CD4-positive, alpha-beta T cell treated with Interleukin-10 for 1 hour (primary cell): ENCODE measurements at places on chromosomes 3 and 15.

- no peak for DNase-seq
Measured at GRCh38 chr15:95202569-95203349, 971.4 kb downstream of the MCTP2 start.

DNA sequence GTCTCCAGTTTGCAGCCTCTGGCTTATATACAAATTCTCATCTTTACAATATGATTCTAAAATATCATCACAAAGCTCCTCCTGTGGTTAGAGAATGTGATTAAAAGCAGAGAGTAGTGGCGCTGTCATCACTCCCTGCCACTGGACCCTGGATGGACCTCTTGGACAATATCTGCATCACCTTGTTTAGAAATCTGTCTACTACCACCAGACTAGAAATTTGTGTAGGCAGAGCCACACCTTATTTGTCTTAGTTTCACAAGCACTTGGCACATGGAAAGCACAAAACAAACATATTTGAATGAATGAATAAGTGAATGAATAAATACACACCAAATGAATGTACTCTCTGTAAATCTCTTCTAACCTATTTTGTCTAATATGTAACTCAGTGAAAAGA, 68.1 kb downstream of the IMPG2 start:
- no peak for DNase-seq

GRCh38 chr3:14231998-14232501, 53.4 kb downstream of the LSM3 start:
- DNase-seq: no peak

DNA sequence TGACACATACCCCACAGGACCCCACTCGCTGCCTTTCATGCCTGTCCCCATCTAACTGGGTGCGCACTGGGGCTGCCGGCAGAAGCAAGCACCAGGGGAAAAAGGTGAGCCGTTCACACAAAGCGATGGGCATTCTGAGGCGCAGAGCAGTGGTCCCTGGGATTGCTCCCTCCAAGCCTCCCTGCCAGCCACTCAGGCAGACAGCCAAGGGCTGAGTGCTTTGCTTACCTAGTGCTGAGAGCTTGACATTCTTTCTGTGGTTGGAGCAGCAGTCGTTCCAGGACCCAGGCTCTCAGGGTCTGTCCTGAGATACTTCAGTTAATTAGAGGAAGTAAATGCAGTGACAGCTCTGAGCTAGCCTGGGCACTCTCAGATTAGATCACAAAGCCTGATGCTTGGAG, 5.7 kb downstream of the ESYT3 start:
- DNase-seq: no peak

DNA sequence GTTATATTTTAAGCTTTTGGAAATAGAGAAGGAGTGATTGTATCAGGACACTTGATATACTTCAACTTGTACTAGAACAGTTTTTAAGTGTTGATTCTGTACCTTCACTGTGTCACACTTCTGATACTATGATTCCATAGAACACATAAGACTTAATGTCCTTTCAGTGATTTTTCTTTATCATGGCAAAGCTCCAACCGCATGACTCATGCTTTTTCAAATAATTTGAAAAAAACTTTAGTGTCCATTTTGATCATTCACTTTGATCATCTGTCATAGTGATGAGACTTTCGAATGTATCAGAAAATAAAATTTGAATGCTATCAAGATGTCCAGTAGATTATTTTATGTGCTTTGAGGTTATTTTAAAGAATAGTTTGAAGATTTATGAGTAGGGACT, 32.0 kb downstream of the AP4E1 start:
- no peak for DNase-seq

DNA sequence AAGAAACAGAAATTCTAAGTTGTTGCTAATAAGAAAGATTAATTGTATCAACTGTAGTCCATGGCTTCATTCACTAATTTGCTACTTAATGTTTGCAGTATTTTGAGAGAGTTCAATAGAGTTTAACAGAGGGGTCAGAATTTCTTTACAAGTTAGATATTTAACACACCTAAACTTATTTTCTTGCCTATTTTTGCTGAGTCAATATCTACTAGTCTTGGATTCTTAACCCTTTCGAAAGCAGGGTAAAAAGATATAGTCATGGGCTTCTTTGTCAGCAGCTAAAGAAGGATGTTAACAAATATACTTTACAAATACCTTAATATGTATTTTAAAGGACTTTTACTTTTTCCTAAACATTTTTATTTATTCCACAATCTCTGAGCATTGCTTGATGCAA, 155.6 kb downstream of the MDFIC2 start:
- DNase-seq: no peak

DNA sequence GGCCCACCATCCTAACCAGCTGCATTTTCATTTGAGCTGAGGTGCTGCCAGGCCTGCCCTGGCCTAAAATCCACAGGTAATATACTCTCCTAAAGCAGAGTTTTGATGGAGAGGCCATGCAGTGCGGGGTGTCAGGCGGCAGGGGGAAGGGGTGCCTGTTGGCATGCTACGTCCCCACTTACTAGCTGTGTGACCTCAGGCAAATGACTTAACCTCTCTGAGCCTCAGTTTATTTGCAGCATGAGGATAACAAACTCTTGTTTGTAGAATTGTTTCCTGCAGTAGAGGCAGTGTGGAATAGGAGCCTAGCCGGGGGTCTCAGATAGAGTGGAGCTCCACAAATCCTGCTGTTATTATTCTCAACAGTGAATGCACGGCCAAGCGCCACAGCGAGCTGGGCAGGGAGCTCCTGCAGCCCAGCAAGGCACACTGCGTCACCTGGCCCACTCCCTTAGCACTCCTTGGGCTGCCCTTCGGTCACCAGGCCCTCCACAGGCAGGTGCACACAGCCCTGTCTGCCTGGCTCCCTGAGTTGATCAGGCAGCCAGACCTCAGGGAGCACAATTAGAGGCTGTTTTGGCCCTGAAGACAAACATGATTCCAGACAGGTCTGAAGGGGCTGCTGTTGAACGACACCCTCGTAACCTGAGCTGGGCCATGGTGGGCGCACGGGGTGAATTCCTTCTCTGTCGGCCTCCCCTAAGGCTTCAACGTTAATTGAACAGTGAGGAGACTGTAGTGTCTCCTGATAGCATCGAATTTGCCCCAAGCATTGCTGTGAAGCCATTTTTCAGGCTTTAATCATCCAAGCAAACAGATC, 248.8 kb upstream of the LYSMD4 start:
- no peak for DNase-seq

- DNase-seq: no peak
Measured at GRCh38 chr3:134334231-134334900, 39.9 kb downstream of the AMOTL2 start.

DNA sequence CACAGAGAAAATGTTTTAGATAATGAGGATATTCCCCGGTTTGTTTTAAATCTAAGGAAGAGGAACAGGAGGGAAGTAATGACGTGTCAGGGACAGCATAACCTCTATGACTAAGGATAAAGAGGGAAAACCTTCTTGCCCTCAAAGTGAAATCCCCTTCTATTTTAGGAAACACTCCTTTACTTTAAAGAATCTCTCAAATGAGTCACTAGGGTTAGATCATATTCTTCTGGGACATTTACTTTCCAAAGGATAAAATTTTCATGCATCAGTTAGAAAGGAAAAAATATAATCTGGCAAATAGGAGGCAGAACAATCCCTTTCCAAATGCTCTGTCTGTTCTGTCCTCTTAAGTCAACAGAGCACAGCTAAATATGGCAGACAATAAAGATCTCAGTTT, 43.2 kb upstream of the UBE2E2 start:
- no peak for DNase-seq

- no peak for DNase-seq
Measured at GRCh38 chr15:37253877-37254276, 153.5 kb upstream of the MEIS2 start.

- DNase-seq: no peak
Measured at GRCh38 chr3:10085738-10086137, 22.3 kb downstream of the FANCD2OS start.

DNA sequence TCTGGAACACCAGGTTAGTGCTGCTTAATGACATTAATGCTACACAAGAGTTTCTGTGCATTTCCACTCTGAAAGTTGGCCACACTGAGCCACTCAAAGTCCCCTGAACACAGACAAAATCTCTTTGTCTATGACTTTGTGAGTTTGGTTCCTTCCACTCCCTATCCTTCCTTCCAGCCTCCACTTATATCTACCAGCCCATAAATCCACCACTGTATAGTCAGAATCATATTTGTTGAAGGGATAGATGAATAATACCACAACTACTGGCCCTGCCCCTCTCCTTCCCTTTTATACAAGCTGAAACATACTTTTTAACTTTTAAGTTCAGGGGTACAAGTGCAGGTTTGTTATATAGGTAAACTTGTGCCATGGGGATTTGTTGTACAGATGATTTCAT, 127.5 kb downstream of the ABHD5 start:
- no peak for DNase-seq

DNA sequence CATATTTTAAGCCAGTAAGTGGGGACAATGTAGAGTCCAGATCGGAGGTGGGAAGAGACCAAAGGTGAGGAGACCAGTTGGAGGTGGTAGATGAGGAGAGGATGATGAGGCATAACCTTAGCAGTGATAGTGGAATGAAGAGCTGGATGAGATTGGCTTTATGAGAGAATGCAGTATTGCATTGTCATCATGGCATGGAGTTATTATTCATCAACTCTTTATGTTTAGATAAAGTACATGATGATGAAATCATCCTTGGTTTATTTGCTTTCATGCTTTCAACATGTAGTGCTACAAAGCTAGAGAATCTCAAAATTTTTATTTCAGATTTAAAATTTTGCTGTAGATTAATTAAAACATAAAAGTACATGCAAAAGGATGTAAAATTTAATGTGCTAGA, 64.0 kb downstream of the PPM1L start:
- DNase-seq: no peak

DNA sequence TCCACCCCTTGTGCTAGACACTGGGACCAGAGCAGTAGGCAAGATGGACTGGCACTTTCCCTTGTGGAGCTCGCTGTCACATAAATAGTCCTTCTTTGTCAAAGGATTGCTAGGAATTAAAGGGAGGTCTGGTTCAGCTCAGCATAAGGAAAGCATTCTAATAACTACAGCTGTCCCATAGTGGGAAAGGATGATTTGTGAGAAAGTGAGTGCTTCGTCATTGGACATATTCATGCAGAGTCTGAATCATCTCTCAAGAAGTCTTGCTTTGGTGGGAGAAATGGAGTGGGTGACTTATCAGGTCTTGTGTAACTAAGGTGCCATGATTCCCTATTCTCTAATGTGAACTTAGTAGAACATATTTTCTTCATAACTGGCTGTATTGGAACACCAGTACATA, 14.7 kb downstream of the PPARG start:
- DNase-seq: no peak

GRCh38 chr15:81115054-81115939, 18.8 kb upstream of the CFAP161 start:
- no peak for DNase-seq

GRCh38 chr3:13364602-13365271, 55.4 kb downstream of the NUP210 start:
- no peak for DNase-seq

DNA sequence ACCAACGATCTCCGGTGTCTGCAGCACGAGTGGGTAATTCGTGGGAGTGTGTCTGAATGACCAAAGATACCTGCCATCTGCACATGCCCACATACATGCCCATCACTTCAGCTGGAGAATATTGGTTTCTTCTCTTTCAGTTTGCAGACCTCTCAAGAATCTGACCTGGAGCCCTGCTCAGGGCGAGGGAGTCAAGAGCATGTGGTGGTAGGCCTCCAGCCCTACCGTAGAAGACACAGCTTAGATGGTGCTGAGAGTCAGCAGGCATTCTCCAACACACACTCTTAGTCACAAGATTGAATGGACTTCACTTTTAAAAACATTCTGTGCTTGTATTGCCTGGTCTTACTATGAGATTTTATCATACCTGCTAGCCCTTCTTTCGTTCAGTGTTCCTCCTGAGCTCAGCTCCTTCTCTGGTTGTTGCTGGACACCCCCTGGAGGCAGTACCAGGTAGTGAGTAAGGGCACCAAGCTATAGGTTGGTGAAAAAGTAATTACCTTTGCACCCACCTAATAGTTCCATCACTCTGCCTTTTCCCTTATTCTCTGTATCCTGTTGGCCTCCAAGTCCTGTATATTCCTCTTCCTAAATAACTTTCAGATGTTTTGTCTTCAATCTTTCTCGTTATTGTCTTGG, 252.0 kb downstream of the CACNA2D3 start:
- DNase-seq: no peak

DNA sequence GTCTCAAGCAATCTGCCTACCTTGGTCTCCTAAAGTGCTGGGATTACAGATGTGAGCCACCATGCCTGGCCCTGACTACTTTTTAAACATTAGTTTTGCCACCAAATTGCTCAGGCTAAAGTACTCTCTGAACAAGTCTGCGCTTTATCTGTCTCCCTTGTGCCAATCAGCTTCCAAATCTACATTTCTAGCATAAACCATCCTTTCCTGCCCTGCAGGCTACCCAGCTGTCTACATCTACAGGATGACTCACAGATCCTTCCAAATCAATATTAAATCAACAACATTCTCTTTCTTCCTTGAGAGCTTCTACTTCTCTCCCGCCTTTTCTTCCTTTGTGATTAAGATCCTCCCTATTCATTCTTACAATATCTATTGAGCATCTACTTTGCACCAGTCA, 16.0 kb upstream of the ATOSA start:
- no peak for DNase-seq

DNA sequence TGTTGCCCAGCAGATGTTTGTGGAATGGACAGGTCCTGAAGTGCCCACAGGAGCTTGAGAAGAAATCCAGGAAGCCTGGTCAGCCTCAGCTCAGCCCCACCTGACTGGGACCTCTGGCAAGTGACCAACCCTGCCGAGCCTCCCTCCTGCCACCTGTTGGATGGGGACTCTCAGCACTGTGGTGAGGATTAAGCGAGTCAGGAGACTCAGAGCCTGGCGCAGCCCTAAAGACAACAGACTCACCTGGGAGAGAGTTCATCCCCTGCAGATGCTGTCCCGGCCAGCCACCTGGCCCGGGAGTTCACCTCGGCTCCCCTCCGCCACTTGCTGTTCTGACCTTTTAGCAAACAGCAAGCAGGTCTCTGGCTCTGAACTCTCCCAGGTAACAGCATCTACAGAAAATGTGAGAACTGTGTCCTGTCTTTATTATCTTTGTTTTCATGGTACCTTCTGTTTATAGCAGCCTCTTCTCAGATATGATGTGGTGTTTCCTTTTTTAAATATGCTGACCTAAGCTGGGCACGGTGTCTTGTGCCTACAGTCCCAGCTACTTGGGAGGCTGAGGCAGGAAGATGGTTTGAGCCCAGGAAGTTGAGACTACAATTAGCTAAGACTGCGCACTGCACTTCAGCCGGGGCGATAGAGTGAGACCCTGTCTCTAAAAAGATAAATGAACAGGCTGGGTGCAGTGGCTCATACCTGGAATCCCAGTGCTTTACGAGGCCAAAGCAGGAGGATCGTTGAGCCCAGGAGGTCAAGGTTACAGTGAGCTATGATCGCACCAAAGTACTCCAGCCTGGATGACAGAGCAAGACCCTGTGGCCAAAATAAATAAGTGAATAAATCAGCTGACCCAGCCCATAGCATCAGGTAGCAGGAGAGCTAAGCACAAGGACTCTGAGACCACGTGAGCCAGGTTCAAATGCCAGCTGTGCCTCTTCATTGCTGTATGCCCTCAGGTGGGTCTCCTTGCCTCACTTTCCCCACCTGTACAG, 32.4 kb upstream of the SLC6A6 start:
- DNase-seq: no peak
